ENCODE measurements at places on chromosomes 5 and 9. TPM values are rescaled to one million over a fixed set of nuclear protein-coding genes. Genes with fewer than 3 reads are reported as not detected.

Gene LEAP2
- total RNA-seq, result 3.6 TPM

Gene IFNK
- total RNA-seq, result not detected

Gene PRR7
- total RNA-seq, result 31.7 TPM

Gene PKD2L2
- not detected for total RNA-seq

- peak; percentile 67 for DNase-seq
Observed at GRCh38 chr5:172683645-172684471, 42.8 kb downstream of the NEURL1B start.

DNA sequence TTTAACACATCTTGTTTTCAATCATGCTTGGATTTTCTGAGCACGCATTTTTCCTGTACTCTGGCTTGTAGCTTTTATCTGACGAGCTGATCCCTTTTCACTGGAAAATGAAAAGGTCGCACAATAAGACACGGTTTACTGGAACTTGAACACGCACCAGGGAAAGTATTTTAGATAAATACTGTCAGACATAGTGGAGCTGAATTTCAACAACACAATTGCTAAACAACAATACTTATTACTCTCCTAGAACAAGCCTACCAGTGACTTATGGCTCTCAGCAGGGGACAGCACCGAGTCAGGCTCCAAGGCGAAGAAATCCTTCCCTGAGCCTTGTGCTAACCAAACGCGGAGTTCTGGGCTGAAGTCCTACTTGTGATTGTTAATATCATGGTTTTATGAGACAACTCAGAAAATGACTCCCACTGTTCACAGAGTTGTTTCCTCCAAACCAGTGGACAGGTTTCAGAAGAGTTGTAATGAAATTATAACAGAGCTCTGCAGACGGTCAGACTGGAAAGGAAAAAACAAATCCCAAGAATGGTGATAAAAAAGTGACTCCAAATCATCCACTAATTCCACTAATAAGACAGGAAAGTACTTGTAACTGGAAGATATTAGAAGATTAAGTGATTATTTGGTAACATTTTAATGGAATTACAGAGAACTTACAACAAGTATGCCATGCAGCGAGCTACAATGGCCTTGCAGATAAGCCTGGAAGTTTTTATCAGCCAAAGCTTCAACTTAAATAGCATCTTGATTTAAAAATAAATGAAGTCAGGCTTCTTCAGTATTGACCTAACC is 359.6 kb downstream of the EBF1 start:
- DNase-seq, result peak; percentile 27

DNA sequence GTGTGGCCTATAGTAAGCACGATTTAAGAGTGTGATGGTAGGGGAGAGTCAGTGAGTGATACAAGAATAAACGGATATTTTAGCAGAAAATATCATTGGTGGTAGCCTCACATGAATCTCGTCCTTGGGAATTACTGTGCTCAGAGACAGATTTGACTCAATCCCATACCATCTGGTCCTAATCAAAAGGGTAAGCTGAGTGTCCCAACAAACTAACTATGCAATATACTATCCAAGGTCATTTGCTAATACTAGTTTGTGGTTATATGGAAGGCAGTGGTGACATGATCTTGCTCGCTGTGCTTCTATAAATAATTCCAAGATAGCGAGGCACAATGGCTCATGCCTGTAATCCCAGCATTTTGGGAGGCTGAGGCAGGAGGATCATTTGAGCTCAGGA is 103.2 kb downstream of the TRPM6 start:
- no peak for DNase-seq

DNA sequence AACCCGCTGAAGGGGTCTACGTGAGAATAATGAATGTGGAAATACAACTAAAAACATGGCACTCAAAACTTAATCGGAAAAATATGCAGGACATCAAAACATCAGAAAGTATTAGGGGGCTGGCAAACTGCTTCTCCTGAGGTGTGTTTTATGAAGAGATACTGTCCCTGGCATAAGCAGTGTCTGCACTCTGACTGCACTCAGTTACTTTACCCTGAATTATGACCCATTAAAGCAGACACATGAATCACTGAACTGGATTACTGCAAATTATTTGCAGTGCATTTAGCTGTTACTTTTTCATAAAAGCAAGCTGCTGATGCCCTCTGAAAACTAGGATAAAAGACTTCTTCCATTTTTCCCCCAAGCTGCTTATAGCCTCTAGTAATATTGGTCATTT is 164.9 kb downstream of the AP3B1 start:
- no peak for DNase-seq

- DNase-seq, result no peak
Observed at GRCh38 chr5:123907349-123907748, 395.4 kb downstream of the CSNK1G3 start.

GRCh38 chr9:105681724-105682123 is 12.6 kb upstream of the TMEM38B start:
- DNase-seq, result no peak

- DNase-seq, result no peak
Observed at GRCh38 chr5:122022966-122023365, 55.1 kb downstream of the LOX start.

GRCh38 chr5:4735261-4735660 is 404.9 kb upstream of the ADAMTS16 start:
- no peak for DNase-seq

DNA sequence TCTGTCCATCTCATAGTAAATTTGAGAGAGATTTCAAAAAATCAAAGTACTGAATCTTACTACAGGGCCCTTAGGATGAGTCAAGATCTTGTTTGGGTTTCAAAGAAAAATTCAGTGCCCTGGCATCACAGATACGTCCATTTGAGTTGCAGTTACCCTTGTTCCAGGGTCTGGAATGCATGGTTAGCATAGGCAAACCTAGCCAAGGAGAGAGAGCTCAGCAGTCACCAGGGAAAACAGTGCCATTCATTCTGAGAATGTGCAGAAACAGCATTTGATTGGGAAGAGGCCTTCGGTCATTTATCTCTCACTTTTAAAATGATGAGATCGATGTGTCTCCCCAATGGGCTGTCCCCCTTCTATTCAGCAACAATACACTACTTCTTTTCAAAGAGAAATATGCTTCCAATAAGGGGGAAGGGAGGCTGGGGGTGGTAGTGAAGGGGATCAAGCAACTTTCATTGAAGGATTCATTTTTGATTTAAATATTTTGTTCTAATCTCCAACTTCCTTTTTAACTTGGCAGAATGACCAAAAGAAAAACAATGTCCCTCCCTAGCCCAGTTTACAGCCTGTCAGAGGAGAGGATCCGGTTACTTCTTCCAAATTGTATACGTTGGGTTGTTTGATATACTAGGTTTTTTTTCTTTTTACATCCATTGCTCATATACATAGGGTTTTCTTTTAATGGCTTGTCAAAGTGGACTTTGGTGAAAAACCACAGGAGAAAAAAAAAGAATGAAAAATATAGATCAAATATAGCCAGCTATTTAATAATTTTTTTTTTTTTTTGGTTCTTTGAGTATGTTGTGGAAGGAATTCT is 491.1 kb downstream of the CCDC171 start:
- no peak for DNase-seq

DNA sequence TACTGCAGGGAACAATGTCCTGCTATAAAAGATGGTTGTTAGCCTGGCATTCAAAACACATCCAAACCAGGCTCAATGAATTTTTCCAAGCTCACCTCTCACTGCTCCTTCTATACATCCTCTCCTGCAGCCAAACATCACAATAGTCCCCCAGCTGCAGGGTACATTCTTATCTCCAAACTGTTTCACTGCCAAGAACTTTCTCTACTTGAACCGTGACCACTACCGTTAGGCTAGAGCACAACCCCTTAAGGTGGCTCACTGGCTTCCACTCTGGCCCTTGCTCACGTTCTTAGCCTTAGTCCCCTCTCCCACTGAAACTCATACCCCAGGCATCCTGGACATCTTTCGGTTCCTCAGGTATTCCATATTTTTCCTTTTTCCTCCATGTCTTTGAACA is 29.0 kb upstream of the ANXA6 start:
- DNase-seq, result no peak

GRCh38 chr9:106632621-106633020 is 230.3 kb upstream of the ZNF462 start:
- DNase-seq, result no peak

DNA sequence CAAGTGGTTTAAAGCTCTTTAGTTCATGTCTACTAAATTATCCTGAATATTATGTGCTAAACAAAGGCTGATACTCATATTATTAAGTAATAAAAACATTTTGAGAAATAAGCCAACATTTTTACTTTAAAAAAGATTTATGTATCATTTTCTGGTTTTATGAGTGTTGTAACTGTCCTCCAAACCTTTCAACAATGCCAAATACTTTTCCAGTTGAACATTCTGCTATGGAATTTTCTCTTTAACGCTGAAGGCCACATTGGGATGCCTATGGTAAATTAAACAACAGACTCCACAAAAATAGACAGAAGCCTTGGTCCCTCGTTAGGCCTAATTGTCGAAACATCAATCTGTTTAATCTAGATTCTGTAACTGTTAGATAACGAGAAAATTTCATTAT is 131.3 kb downstream of the GLIS3 start:
- no peak for DNase-seq

DNA sequence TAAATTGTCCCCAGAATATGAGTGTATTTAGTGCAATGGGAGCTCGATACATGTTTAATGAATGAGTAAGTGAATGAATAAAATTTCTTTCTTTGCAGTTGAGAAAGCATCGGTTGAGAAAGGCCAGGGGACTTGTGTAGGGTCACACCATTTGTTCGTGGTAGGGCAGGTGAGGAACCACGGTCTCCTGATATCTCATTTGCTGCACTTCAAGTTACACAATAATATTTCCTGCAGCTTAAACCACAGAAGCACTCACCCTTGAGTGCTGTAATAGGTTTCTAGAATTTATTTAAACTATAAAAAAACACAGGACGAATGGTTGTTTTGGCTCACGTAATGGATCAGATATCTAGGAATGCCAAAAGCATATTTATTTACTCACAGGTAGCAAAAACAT is 429.8 kb downstream of the SPATA31D1 start:
- no peak for DNase-seq

DNA sequence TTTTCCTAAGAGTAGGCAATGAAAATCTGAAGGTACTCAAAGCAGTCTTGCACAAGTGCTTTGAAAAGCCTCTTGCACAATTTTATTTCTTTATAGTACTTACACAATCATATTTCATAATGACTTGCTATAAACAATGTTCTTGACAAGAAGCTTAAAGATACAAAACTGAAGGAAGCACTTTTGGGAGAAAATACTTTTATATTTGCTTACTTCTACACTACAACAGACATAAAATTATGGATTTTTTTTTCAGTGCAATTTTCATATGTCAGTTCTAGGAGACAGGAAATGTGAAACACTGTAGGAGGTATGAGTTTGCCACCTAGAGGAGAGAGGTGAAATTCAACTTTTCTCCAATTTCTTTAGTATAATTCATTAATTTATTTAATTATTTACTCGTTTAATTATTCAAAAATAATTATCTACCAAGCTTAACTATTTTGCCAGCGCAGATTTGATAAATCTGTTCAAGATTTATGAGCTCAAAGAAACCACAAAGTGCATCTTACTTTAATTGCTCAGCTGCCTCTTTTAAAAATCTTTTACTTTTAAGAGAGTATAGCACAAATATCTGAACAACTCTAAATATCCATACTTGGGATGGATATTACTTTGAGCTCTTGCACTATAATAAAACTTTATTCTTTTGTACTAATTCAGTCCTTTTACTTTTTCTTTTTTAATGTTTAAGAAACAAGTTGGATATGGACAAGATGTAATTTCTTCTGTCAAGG is 29.0 kb upstream of the CDKN2B start:
- no peak for DNase-seq

Measured in neural progenitor cell (in vitro differentiated cells).